NCI-H460 (cell line): ENCODE measurements at places on chromosomes 5 and 9.

GRCh38 chr9:69546265-69546664 is 125.9 kb downstream of the APBA1 start:
- DNase-seq, result no peak

- no peak for DNase-seq
Measured at GRCh38 chr5:41418220-41419031, 92.0 kb downstream of the PLCXD3 start.

GRCh38 chr5:90037646-90038045 is 371.9 kb downstream of the CETN3 start:
- DNase-seq, result no peak

DNA sequence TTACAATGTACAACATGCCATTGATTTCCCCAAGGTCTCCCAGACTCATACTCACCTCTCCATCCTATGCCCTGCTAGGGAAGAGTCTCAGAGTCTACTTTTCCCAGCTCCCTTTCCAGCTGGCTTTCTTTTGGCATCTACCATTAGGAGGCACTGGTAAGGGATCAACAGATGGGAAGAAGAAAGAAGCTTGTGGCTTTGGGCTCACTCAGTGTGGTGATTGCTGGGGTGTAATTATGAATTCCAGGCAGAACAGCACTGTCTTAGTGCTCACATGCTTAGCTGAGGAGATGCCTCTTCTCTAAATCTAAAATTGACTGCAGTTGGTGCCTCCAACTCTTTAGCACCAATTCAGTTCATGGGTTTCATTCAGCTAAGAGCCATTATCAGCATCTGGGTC is 330.0 kb downstream of the PSAT1 start:
- no peak for DNase-seq
